ENCODE measurements at places on chromosomes 2 and 18.

- DNase-seq = no peak
Observed at GRCh38 chr2:16015903-16016265, 75.5 kb downstream of the MYCN start.

DNA sequence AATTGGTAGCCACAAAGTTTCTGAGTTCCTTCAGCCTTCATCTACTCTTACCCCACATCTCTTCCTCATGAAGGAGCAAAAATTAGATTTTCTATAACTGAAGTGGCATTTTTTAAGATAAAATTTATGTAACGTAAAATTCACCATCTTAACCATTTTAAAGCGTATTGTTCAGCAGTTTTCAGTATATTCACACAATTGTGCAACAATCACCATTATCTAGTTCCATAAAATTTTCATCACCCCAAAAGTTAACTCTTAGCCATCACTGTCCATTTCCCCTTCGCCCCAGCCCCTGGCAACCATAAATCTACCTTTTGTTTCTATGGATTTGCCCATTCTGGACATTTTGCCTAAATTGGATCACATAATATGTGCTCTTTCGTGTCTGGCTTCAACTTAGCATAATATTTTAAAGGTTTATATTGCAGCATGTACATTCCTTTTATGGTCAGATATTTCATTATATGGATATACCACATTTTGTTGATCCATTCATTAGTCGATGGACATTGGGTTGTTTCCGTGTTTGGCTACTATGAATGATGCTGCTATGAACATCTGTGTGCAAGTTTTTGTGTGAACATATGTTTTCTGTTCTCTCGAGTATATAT, 44.6 kb downstream of the ATIC start:
- no peak for DNase-seq

GRCh38 chr2:96486696-96487095, 18.5 kb downstream of the NEURL3 start:
- DNase-seq = no peak

- DNase-seq = no peak
Observed at GRCh38 chr2:232480201-232481190, 7.1 kb downstream of the ECEL1 start.

- DNase-seq = no peak
Observed at GRCh38 chr2:218329027-218329825, 27.4 kb upstream of the CATIP start.

- no peak for DNase-seq
Observed at GRCh38 chr2:109655287-109655686, 41.1 kb downstream of the SOWAHC start.
